Small intestine (tissue), 16 donors: ENCODE measurements at places on chromosomes 7 and 10.

DNA sequence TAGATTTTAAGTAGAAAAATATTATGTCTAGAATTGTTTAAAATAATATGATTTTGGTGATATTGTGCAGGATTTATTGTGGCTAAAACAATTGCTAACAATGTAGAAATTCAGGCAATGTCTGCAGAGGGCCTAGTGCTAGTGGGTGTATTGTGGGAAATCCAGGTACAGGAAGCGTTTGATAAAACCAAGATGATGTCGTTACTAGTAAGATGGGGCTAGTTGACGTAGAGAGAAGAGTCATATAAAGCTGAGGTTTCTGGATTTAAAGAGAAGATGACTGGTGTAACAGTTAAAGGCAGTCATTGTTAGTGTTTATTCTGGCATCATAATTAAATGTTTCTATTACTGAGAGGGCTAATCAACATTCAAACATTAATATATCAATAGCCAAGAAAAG lies 43.5 kb downstream of the ADK start:
- H3K4me1 ChIP-seq, result peaks cover 5% of the 10 kb centered on the region
- no peaks in the 10 kb centered on the region for H3K27me3 ChIP-seq
- H3K4me3 ChIP-seq, result no peak overlapping the region
- DNase-seq, result no peak

DNA sequence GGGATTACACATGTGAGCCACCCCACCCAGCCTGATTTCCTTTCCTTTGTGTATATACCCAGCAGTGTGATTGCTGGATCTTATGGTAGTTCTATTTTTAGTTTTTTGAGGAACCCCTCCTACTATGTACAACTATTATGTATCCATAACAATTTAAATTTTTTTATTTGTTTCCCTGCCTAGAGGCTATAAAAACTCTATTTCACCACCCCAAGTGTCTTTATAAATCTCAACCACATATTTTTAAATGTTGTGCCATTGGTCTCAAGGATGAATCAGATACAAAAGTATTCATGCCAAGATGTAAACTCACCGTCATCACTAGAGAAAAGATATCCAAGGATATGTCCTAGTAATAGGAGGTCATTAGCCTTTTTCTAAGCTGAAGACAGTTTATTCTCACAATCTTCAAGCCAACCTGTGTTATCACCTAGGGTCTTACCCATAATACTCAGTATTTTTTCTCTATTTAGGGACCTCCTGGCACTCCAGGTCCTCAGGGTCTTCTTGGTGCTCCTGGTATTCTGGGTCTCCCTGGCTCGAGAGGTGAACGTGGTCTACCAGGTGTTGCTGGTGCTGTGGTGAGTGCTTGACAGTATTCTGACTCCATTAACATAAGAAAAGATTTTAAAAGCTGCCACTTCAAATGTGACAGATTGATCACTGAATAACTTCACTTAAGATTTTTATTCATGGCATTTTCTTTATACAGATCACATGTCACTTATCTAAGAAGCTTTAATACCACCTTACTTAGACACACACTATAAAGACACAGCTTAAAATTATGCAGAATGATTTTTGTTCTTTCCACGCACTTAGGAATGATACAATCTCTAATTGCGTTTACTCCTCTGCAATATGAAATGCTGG lies 29.4 kb downstream of the COL1A2 start:
- no peak overlapping the region for H3K4me3 ChIP-seq
- no peaks in the 10 kb centered on the region for H3K4me1 ChIP-seq
- DNase-seq, result no peak
- H3K27ac ChIP-seq, result no peak overlapping the region
- peaks cover 2% of the 10 kb centered on the region for H3K36me3 ChIP-seq

DNA sequence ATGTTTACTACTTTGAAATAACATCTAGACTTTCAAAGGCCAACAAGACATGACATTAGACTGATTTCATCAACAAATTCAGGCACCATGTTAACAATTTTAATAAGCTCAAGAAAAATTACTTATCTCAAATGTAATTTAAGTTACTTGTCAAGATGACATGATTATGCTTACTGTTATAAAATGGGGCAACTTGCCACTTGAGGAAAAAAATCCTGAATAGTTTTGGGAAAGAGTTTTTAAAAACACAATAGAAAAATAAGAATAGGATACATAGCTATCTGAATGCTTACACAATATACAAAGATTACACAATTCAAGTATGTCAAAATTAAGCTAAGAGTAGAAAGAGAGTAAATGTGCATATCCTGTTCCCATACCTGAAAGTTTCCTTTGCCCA lies 85.4 kb downstream of the RNF32 start:
- DNase-seq, result no peak
- H3K27ac ChIP-seq, result no peak overlapping the region
- no peaks in the 10 kb centered on the region for H3K4me1 ChIP-seq
- H3K36me3 ChIP-seq, result no peaks in the 10 kb centered on the region
- no peak overlapping the region for H3K4me3 ChIP-seq
- no peaks in the 10 kb centered on the region for H3K27me3 ChIP-seq

DNA sequence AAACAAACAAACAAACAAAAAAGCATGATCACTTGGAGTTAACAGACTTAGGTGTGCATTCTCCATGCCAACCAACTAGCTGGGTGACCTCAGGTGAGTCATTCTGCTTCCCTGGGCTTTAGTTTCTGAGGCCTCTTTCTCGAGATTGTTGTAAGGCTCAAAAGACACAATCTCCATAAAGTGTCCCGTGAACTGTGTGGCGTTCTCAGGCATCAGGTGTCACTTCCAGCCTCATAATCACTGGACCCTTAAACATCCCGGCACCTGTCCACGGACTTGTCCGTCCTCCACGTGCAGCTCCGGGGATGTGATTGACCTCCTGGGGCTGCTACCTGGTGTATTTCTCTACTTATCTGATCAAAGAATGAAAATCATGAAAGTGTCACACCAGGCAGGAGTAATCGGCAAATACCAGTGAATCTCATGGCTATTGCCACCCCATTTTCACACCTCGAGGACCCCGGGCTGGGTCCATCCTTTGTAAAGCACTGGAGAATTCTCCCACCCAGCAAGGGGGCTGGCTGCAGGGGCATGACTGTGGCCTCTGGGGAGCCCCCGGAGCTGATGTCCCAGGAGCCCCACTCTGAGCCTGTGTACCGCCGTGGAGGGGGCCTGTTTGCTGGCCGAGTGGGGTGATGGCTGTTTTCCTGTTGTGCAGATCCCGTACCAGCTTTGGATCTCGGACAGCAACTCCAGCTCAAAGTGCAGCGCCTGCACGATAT lies 189.8 kb upstream of the SH2B2 start:
- H3K4me1 ChIP-seq, result peaks cover 3% of the 10 kb centered on the region
- no peak overlapping the region for H3K4me3 ChIP-seq
- peak; percentile 75 for DNase-seq
- no peak overlapping the region for H3K27ac ChIP-seq

- H3K27me3 ChIP-seq, result no peaks in the 10 kb centered on the region
- peaks cover 30% of the 10 kb centered on the region for H3K36me3 ChIP-seq
- no peak overlapping the region for H3K27ac ChIP-seq
- H3K4me3 ChIP-seq, result no peak overlapping the region
These were observed 182.6 kb downstream of the TCF7L2 start for GRCh38 chr10:113132591-113133121.

DNA sequence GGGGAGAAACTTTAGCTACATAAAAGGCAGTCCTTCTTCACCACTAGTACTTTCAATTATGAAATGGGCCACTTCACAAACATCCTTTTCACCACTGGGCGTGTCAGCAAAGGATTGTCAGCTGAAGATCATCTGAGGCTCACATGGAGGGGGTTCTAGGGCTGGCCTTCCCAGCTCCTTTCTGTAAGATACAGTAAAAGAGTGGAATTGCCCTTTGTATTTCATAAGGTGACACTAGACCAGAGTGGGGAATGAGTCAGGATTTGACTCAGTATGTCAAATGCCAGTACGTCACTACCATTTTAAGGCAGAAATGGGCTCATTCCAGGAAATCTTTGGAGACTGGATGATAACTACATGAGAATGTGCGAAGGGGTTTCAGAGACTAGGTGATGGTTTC lies 21.2 kb upstream of the BLOC1S2 start:
- DNase-seq, result no peak
- no peaks in the 10 kb centered on the region for H3K36me3 ChIP-seq
- no peak overlapping the region for H3K4me3 ChIP-seq
- H3K27ac ChIP-seq, result no peak overlapping the region
- H3K27me3 ChIP-seq, result no peaks in the 10 kb centered on the region

- no peak for DNase-seq
- peaks cover 3% of the 10 kb centered on the region for H3K4me1 ChIP-seq
- H3K27ac ChIP-seq, result no peak overlapping the region
- H3K4me3 ChIP-seq, result no peak overlapping the region
- no peaks in the 10 kb centered on the region for H3K27me3 ChIP-seq
These were observed 254.5 kb downstream of the AHR start for GRCh38 chr7:17552952-17553351.

GRCh38 chr10:26890956-26891355 lies 30.2 kb upstream of the ABI1 start:
- no peaks in the 10 kb centered on the region for H3K27me3 ChIP-seq
- H3K27ac ChIP-seq, result no peak overlapping the region
- peak; percentile 72 for DNase-seq
- no peaks in the 10 kb centered on the region for H3K4me1 ChIP-seq
- no peak overlapping the region for H3K4me3 ChIP-seq

DNA sequence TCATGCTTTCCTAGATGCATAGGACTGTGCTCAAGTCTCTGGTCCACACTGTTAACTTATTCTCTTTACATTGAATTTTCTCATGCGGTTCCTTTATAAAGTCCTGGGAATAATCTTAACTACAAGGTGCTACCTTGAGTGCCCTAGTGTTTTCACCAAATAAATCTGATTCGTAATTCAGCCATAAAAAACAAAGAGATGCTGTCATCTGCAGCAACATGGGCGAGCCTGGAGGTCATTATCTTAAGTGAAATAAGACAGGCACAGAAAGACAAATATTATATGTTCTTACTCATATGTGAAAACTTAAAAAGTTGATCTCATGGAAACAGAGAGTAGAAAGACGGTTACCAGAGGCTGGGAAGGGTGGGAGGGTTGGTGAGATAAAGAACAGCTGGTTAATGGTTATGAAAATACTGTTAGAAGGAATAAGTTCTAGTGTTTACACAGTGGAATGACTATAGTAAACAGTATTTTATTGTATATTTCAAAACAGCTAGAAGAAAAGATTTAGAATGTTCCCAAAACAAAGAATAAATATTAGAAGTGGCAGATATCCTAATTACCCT lies 38.3 kb downstream of the NT5C3A start:
- no peak overlapping the region for H3K4me3 ChIP-seq
- no peak for DNase-seq
- H3K4me1 ChIP-seq, result no peaks in the 10 kb centered on the region
- no peaks in the 10 kb centered on the region for H3K27me3 ChIP-seq
- no peak overlapping the region for H3K27ac ChIP-seq
- H3K36me3 ChIP-seq, result peaks cover 26% of the 10 kb centered on the region

GRCh38 chr7:151630851-151631569 lies 111.3 kb upstream of the RHEB start:
- H3K27me3 ChIP-seq, result no peaks in the 10 kb centered on the region
- peak overlapping the region; percentile 51 for H3K4me3 ChIP-seq
- H3K4me1 ChIP-seq, result no peaks in the 10 kb centered on the region
- DNase-seq, result no peak
- no peaks in the 10 kb centered on the region for H3K36me3 ChIP-seq
- H3K27ac ChIP-seq, result peak overlapping the region; percentile 87
